ENCODE measurements at places on chromosomes 16 and 17.

DNA sequence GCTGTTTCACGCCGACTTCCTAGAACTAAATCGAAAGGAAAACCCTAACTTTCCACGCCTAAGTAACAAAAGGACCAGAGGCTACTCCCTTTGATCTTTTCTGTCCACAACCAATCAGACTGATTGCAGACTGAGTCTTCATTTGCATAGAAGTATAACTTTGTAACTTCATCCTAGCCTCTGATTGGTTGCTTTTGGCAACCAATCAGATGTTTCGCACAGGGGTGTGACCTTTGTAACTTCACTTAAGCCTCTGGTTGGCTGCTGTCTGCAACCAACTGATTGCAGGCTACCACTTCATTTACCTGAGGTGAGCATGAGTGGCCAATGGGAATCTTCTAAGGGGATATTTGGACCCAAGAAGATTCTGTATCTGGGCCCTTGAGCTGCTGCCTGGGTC is 17.4 kb upstream of the ICAM2 start:
- no peaks in the 10 kb centered on the region for H3K36me3 ChIP-seq
- H3K27ac ChIP-seq: no peak overlapping the region
- H3K4me1 ChIP-seq: no peaks in the 10 kb centered on the region
- no peak overlapping the region for H3K4me3 ChIP-seq
- H3K27me3 ChIP-seq: no peaks in the 10 kb centered on the region
- DNase-seq: no peak

DNA sequence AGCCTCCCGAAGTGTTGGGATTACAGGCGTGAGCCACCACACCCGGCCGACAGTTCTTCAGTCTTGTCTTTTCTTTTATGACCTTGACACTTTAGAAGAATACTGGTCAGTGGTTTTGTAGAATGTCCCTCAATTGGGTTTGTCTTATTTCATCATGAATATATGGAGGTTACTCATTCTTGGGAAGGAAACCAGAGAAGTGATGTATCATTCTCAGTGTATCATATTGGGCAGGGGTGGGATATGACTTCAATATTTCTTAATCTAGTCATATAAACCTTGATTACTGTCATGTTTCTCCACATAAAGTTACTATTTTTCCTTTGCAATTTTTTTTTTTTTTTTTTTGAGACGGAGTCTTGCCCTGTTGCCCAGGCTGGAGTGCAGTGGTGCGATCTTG is 36.9 kb downstream of the SNTB2 start:
- no peaks in the 10 kb centered on the region for H3K27me3 ChIP-seq
- H3K36me3 ChIP-seq: no peaks in the 10 kb centered on the region
- H3K4me1 ChIP-seq: no peaks in the 10 kb centered on the region
- H3K4me3 ChIP-seq: no peak overlapping the region
- no peak for DNase-seq
- H3K27ac ChIP-seq: no peak overlapping the region

GRCh38 chr16:4991754-4992153 is 33.6 kb downstream of the SEC14L5 start:
- H3K27ac ChIP-seq: no peak overlapping the region
- H3K4me3 ChIP-seq: no peak overlapping the region
- DNase-seq: no peak
- H3K36me3 ChIP-seq: no peaks in the 10 kb centered on the region

DNA sequence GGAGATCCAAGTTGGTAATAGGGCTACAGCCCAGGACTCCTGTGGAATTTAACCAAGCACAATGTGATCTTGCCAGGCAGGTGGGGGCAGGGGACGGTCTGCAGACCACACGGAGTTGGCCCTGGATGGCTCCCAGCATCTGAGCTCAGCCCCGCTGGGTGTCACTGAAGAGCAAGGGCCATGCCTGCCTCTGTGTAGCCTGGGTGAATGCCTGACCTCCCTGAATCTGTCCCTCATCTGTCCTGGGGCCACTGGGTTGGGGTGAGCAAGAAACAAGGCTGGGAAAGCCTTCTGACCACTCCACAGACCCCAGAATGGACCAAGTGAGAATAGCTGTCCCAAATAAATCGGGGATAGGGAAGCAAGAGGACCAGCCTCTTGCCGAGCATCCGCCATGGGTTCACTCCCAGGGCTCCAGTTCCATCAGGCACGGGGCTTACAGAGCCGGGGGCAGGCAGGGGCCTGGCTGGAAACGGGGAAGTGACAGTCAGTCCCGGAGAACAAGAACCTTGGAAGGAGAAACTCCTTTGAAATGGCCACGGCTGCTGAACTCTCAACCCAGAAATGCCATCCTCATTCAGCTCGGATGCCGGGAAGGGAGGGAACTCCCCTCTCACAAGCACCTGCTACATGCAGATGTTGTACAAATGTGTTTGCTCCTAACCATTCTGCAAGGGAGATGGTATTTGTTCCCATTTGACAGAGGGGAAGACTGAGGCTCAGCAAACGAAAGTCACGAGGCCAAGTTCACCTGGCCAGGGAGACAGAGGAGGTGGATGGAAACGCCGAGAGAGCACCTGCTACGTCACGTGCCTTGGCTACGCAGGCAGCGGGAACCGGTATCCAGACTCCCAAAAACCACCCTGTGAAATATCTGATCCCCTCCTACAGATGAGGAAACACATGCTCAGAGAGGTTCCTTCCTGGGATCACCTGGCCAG is 50.0 kb downstream of the RMI2 start:
- H3K4me3 ChIP-seq: no peak overlapping the region
- no peaks in the 10 kb centered on the region for H3K36me3 ChIP-seq
- no peaks in the 10 kb centered on the region for H3K4me1 ChIP-seq
- H3K27ac ChIP-seq: no peak overlapping the region

- H3K27ac ChIP-seq: no peak overlapping the region
- H3K36me3 ChIP-seq: no peaks in the 10 kb centered on the region
- no peak for DNase-seq
- H3K27me3 ChIP-seq: no peaks in the 10 kb centered on the region
- no peaks in the 10 kb centered on the region for H3K4me1 ChIP-seq
These were observed 39.7 kb downstream of the TBCD start for GRCh38 chr17:82791532-82791931.

- peak overlapping the region; percentile 81 for H3K27ac ChIP-seq
- peak; percentile 56 for DNase-seq
- peak overlapping the region; percentile 73 for H3K4me3 ChIP-seq
- H3K27me3 ChIP-seq: no peaks in the 10 kb centered on the region
- H3K36me3 ChIP-seq: peaks cover 43% of the 10 kb centered on the region
These were observed 615 bp downstream of the PHKG2 start for GRCh38 chr16:30748634-30749445.

DNA sequence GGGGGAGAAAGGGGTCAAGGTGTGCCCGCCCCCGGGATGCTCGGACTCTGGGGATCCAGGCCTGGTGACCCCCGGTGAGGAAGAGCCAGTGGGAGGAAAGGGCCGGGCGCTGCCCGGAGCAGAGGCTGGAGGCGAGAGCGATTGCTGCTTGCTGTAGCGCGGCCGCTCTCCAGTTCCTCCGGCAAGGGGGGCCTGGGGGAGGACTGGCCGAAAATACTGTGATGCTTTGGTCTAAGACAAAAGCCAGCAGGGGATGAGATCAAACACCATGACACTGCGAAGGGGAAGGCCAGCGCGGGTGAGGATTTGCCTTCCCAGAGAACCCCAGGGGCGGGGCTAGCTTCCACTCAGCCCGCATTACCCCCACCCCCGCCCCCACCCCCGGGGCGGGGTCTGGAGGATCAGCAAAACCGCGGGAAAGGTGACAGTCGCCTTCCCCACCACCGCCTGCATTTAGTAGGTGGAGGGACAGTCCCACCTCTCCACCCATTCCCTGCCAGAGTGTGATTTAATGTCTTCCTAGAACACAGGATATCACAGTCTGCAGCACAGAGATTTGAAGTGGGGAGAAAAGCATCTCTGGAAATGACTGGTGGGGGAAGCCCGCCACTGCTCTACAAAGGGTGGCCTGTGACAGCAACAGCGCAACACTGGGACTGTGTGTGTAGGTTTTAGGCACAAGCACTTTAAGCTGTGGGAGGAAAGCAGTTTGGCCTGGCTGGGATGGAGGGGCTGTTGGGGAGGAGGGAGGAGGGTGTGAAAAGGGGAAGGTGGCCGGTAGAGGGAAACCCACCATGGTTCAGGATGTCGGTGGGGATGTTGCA is 25.7 kb downstream of the MRC2 start:
- DNase-seq: no peak
- no peaks in the 10 kb centered on the region for H3K4me1 ChIP-seq
- H3K4me3 ChIP-seq: peak overlapping the region; percentile 57
- H3K36me3 ChIP-seq: no peaks in the 10 kb centered on the region

GRCh38 chr17:2204393-2204792 is 99.2 kb downstream of the SMG6 start:
- no peaks in the 10 kb centered on the region for H3K4me1 ChIP-seq
- H3K27ac ChIP-seq: no peak overlapping the region
- H3K4me3 ChIP-seq: no peak overlapping the region
- H3K27me3 ChIP-seq: no peaks in the 10 kb centered on the region
- H3K36me3 ChIP-seq: no peaks in the 10 kb centered on the region

- no peaks in the 10 kb centered on the region for H3K4me1 ChIP-seq
- H3K36me3 ChIP-seq: no peaks in the 10 kb centered on the region
- DNase-seq: no peak
- no peak overlapping the region for H3K4me3 ChIP-seq
These were observed 123.5 kb downstream of the CBLN1 start for GRCh38 chr16:49158029-49158642.

DNA sequence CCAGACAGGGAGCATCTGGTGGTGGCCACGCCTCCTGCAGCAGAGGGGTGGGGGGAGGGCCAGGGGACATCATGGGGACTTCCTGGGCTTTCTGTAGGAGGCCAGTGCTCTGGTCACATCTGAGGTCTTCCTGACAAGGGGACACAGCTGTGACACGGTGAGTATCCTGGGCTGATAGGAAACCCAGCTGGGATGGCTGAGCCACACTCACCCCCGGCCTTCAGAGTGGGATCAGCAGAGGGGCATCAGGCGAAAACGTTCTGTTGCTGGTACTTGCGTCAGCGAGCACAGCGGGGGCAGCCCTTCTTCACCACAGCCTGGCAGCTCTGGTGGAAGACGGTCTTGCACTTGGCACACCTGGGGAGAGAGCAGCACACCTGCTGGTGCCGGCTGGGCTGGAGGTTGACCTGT is 122.9 kb upstream of the SMURF2 start:
- DNase-seq: peak; percentile 38
- H3K36me3 ChIP-seq: peaks cover 41% of the 10 kb centered on the region
- H3K4me3 ChIP-seq: no peak overlapping the region

- H3K36me3 ChIP-seq: no peaks in the 10 kb centered on the region
- H3K4me1 ChIP-seq: no peaks in the 10 kb centered on the region
- H3K4me3 ChIP-seq: no peak overlapping the region
- no peak for DNase-seq
These were observed 21.1 kb upstream of the KRT24 start for GRCh38 chr17:40724656-40725055.

DNA sequence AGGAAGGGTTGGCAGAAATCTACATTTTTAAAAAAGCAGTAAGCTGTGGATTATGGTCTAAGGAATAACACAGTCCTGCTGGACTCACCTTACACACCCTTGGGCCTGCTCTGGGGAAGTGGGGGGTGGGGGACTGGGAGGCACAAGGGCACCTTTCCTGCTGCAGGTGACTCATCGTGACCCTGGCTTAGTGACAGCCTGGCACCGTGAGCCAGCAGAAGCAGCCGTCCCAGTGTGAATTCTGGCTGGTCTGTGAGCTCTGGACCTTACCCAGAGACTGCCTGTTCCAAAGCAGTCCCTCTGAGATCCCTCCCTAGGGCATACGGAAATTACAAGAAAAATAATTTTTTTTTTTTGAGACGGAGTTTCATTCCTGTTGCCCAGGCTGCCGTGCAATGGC is 4.2 kb upstream of the CRK start:
- no peaks in the 10 kb centered on the region for H3K27me3 ChIP-seq
- H3K36me3 ChIP-seq: no peaks in the 10 kb centered on the region
- H3K27ac ChIP-seq: peak overlapping the region; percentile 85
- peaks cover 15% of the 10 kb centered on the region for H3K4me1 ChIP-seq

- DNase-seq: no peak
- H3K27ac ChIP-seq: no peak overlapping the region
- H3K4me1 ChIP-seq: no peaks in the 10 kb centered on the region
- H3K4me3 ChIP-seq: no peak overlapping the region
- H3K36me3 ChIP-seq: no peaks in the 10 kb centered on the region
These were observed 10.5 kb upstream of the FBXL19 start for GRCh38 chr16:30912794-30913412.

DNA sequence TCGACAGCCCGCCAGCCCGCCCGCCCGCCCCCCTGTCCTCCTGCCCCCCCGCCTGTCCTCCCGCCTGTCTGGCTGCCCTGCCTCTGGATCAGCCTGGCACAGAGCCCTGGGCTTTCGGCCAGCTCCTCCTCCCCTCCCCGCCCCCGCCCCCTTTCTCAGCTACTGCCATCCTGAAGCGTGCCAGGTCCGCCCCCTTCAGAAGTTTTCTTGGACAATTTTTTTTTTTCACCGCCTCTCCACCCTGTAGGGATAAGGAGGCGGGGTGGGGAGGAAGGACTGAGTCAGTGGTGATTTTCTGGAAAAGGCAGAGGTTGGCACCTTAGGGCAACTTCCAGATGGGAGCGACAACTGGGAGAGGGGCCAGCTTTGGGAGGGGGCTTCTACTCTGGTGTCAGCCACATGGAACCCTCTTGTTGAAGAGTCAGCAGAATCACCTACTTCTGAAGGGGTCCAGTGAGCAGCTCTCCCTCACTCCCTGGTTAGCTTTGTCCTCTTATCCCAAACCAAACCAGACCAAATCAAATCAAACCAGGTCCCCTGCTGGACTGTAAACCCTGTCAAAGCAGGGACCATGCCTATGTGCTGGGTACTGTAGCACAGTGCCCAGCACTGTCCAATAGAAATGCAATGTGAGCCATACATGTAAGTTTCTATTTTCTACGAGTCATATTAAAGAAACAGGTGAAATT is 19.7 kb downstream of the IGF2BP1 start:
- no peak overlapping the region for H3K27ac ChIP-seq
- H3K36me3 ChIP-seq: no peaks in the 10 kb centered on the region
- H3K4me3 ChIP-seq: no peak overlapping the region

DNA sequence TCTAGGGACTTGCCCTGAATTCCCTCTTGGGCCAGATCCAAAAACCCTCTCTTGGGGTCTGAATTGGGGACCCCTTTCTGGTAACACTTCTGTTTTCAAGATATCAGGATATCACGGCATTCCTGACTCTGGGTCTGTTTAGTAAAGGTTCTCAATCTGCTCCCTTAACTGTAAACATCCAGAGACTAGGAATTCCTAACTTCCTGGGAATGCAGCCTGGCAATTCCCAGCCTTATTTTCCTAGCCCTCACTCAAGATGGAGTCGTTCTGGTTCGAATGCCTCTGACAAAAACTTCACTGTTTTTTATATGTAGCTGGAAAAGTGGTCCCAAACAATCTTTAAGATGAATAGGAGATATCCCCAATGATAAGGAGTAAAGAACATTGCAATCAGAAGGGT is 141.6 kb upstream of the XYLT1 start:
- H3K27ac ChIP-seq: no peak overlapping the region
- DNase-seq: no peak
- H3K4me1 ChIP-seq: no peaks in the 10 kb centered on the region
- H3K27me3 ChIP-seq: no peaks in the 10 kb centered on the region
- H3K4me3 ChIP-seq: no peak overlapping the region

All from Peyer's patch (tissue), 4 donors.